ENCODE measurements at places on chromosomes 13 and 19.

GRCh38 chr13:52447354-52447753 is 3.1 kb downstream of the VPS36 start:
- DNase-seq = no peak

DNA sequence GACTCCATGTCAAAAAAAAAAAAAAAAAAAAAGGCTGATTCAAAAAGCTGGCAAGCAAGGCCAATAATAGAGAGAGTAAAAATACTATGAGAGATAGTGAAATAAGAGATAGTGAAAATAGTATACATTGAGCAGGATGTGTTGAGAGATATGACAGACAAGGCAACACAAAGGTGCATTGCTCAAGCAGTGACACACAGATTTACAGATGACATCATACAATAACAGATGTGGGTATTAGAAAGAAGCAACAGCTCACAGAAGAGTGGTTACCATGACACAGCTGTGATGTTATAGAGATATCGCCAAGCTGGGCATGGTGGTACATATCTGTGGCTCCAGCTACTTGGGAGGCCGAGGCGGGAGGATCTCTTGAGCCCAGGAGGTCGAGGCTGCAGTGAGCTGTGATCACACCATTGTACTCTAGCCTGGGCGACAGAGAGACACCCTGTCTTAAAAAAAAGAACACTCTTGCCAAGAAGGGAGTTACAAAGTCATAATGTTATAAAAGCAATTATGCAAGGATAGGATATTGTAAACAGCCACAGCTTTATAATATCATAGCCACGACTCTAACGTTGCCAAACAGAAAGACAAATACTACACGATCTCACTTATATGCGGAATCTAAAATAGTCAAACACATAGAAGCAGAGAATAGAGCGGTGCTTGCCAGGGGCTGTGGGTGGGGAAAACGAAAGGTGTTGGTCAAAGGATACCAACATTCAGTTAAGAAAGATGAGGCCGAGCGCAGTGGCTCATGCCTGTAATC is 10.3 kb downstream of the TNFSF9 start:
- no peak for DNase-seq

- no peak for DNase-seq
Observed at GRCh38 chr13:69619651-69620050, 488.0 kb upstream of the ATXN8OS start.

DNA sequence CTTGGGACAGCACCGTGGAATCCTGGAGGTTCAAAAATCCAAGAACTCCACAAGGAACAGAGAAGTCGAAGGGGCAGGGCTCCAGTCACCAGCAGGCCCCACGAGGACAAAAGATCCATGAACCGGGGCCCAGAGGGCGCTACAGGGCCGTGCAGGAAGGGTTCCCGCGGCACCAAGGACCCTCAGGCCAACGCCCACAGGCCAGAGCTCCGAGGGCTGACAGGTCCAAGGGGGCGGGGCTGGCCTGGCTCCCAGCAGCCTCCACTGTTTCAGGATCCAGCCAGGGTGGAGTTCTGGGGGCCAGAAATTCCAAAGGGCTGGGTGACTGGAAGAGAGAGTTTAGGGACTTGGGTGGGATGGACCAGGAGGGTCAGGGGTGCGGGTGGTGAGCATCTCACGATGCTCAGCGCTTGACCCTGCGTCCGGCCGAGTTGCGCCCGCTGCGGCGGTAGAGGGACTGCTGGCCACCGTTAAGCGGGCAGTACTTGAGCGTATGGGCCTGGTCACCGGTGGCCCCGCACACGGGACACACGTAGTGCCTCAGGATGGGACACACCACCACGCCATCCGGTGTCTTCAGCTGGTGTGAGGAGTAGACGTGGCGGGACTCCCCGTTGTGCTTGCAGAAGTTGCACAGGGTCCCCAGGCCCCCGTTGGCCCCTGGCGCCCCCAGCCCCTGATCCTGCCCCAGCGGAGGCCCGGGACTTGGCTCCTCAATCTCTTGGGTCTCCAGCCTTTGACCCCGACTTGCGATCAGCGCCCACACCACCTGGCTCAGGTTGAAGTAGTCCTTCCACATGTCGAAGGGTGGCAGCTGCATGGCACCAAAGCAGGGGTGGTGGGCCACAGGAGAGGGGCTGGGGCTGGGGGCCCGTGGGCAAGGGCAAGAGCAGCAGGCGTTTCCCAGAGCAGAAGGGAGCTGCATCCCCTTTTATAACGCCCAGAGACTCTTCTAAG is at the start of gene NANOS2:
Gene NANOS2 (minus strand): TSS at position 905 of the 957 bp plus-strand sequence. CDS start 85 bp downstream, at position 820.
- peak; percentile 73 for DNase-seq

GRCh38 chr19:30479231-30479630 is 107.0 kb downstream of the ZNF536 start:
- no peak for DNase-seq

DNA sequence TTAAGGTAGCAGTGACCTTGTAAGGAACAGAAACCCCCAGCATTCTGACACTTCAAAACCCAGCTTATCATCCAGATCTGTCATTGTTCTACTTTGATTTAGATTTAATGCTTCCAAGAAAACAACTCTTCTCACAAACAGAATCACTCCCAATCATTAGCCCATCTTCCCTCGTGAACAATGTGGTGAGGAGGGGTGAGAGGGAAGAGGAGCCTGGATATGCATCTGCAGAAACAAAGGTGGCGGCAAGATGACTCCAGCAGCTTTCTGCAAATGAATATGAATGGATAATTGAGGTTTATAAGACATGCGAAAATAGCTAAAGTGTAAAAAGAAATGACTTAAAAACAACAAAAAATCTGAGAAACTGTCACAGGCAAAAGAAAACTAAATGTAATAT is 859.9 kb upstream of the SLC10A2 start:
- DNase-seq = no peak

- DNase-seq = peak; percentile 30
Observed at GRCh38 chr13:80161219-80161618, 179.7 kb downstream of the SPRY2 start.
